ENCODE measurements at places on chromosomes 4 and X.

DNA sequence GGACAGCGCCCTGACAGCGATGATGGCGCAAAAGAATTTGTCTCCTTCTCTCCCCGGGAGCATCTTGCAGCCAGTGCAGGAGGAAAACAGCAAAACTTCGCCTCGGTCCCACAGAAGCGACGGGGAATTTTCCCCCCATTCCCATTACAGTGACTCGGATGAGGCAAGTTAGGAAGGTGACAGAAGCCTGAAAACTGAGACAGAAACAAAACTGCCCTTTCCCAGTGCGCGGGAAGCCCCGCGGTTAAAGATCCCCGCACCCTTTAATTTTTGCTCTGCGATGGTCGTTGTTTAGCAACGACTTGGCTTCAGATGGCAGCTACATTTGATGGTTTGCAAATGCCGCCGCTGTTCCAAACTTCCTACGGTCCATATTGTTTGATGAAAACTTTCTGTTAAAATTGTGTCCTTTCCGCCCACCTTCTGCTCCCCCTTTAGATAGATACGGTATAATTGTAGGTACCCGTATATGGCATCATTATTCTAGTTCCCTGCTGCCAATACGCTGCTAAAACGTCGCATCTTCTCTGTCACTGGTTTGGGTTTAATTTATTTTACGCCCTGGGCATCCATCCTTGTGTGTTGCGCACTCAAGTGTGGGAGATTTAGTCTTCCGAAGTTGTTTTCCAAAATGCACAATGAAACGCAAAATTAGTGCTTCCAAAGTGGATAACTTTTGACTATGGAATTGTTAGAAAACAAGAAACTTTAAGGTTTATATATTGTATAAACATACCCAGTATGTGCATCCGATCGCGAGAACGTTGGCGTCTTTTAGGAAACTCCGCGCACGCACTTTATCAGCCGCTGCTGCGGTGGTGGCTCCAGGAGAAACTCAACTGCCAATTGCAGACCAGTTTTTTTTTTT lies 1.5 kb downstream of the ATOH1 start:
- no peak for DNase-seq

DNA sequence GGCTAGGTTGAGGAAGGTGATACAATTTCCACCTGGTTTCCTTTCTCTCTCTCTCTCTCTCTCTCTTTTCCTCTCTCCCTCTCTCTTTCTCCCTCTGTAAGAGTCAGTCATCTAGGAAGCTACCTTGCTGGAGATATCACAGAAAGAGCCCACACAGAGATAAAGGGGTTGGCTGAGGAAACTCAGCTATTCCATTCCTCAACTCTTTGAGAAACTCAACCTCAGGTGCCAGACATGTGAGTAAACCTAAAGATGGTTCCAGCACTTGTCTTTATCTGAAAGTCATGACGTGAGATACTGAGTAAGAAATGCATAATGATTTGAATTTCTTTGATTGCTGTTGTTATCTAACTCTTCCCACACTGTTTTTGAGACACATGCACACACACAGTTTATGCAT lies 564.0 kb downstream of the SPOCK3 start:
- no peak for DNase-seq

GRCh38 chr4:92733231-92733630 lies 429.5 kb downstream of the GRID2 start:
- DNase-seq: no peak

- no peak for DNase-seq
Measured at GRCh38 chrX:7233580-7234406, 85.8 kb upstream of the PUDP start.

GRCh38 chrX:85244450-85245211 lies 840 bp downstream of the ZNF711 start:
- no peak for DNase-seq

DNA sequence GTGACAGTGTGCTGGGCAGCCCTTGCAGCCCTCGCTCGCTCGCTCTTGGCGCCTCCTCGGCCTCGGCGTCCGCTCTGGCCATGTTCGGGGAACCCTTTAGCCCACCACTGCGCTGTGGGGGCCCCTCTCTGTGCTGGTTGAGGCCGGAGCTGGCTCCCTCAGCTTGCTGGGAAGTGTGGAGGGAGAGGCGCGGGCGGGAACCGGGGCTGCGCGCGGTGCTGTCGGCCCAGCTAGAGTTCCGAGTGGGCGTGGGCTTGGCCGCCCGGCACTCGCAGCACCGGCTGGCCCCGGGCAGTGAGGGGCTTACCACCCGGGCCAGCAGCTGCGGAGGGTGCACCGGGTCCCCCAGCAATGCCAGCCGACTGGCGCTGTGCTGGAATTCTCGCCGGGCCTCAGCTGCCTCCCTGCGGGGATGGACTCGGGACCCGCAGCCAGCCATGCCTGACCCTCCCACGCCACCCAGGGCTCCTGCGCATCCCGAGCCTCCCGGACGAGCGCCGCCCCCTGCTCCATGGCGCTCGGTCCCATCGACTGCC lies 770.1 kb upstream of the GALNTL6 start:
- no peak for DNase-seq

DNA sequence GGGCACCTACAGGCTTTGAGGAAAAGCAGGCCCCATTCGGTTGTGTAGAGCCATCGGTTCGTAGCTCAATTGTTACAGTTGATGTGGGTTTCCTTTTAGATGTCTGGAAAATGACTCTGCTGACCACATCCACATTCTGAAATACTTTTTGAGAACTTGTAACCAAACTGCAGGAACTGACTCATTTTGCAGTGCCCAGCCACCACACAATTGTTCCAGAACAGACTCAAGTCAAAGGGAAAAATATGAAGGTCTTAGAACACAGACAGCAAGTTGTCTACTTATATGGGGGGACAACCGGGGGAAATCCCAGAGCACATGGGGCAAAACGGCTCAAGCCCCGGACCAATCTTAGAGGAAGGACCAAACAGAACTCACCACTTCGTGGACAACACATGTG lies 557.6 kb upstream of the DIPK2B start:
- no peak for DNase-seq

DNA sequence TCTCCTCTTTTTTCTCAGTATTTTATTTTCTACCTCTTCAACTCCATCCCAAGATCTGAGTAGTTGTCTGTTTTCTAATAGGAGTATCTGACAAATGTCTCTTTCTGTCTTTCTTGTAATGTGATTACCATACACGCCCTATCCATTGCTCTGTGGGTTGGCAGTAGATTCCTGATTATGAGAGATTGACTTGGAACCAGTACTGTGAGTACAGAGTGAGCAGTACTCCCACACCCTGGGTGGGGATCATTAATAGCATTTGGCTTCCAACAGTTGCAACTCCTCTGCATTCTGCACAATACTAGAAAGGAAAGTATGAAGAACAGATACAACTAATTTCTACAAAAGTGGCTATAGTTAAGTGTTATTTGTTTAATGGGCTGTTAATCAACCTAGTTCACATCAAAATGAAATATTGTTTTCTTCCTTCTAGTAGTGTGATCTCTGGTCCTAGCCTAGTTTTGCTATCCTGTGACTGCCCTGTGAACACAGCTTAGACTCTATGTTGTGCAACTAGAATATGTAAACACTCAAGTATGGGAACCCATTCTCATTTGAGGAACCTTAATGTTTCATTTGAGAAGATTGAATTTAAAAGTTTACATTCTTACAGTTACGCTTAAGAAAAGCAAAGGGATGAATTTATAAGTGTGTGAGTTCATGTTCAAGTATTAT lies 112.9 kb downstream of the PTPN13 start:
- DNase-seq: no peak

DNA sequence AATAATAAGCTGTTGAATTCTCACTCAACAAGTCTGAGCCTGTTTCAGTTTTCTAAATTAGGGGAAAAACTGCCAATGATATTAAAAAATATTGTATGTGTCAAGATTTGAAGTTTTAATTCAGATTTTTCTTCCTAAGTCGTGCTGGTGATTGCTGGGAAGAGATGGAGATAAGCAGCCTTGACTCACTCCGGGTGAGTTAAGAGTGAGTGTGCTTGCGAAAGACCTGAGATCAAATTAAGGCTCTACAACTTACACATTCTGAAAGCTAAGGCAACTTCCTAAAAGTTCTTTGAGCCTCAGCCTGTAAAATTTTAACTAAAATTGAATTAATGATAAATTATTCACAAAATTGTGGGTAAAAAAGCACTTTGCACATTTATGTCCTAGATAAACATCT lies 1441.2 kb downstream of the PCDH7 start:
- no peak for DNase-seq

DNA sequence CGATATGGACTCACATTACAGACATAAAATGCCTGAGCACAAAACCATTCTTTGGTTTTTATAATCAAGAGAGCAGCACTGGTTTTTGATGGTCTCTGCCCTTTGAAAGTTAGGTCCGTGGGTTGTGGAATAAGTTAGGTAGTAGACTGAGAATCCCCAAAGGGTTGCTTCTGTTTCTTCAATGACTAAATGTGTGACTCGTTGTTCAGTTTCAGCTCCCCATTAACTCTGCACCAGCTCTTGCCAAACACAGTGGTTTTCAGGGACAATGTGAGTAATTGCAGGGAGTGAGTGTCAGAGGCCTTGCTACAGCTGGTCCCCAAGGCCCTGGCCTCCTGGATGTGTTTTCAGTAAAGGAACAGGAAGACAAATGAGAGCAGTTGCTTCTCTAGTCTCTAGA lies 24.8 kb downstream of the SMIM20 start:
- DNase-seq: no peak

- no peak for DNase-seq
Measured at GRCh38 chr4:108635070-108635655, 14.8 kb downstream of the RPL34 start.

Data from cortex of kidney (tissue), 1 donor.